ENCODE measurements at places on chromosomes 16 and 17.
A peak's percentile ranks its signal among the peaks of the same experiment; 100 is the strongest.

GRCh38 chr17:78399028-78399692 is 20.7 kb downstream of the PGS1 start:
- DNase-seq = no peak

DNA sequence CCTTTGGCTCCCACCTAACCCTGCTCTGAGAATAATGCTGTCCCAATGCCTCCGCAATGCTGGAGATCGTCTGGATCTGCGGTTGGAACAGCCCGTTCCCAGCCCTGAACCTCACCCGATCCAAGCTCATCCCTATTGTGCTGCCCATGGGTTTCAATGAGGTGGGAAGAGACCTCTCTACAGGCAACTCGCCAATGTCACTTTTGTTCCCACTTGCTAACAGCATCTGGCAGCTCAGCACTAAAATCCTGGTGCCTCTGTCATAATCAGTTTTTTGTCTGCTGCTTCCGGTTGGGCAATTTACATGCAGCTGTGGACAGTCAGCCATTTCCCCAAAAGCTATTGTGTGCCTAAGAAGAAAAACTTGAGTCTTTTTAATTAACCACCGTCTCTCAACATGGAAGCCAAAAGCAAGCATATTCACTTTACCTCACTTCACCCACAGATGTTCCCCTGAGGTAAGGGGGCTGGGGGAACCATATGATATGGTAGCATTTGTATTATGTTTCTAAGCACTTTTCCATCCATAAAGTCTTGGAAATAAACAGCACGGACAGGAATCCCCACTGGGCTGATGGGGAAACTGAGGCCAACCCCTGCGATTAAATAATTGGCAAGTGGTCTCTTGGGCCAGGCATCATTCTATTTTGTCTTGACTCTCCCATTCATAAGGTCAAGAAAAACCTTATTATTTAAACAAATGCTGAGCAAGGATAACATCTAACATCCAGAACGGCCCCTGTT is 159.2 kb upstream of the CDH5 start:
- no peak for DNase-seq

- DNase-seq = peak; percentile 67
These were observed 200.4 kb downstream of the AXIN2 start for GRCh38 chr17:65360961-65361552.

DNA sequence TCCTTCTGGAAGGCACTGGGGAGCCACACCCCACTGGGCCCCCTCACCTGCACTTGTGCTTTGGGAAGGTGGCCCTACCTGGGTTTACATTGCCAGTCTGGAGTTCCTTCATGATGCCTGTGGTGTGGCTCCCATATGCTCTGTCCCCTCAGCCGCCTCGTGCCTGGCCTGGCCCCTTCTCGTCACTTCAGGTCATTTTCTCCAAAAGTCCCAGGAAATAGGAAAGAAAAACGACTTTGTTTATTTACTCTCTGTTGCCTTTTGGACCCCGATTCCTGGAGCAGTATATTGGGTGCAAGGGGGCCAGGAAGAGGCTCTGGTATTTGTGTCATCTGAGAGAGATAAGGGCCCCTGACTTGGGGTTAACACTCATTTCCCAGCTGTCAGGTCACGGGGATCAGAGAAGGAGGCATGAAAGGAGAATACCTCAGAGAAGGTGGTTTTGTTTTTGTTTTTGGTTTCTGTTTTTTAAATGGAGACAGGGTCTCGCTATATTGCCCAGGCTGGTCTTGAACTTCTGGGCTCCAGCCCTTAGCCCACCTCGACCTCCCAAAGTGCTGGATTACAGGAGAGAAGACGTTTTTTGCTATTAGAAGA is 4.7 kb downstream of the SOCS3 start:
- DNase-seq = no peak

DNA sequence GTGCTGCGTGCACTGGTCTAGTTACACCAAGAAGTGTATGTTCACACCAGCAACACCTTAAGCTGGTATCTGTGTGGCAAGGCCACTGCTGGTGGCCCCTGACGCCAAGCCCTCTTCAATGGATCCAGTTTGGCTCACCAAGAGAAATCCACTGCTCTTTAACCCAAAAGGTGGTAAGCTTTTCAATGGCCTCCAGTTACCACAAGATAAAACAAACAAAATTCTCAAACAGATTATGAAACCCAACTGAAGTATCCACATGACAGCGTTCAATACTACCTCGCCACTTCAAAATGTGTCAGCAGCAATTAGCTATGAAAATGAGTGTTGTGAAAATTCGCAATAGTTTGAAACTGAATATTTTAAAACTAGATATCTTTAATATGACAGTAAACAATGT is 96.5 kb upstream of the AKTIP start:
- no peak for DNase-seq

DNA sequence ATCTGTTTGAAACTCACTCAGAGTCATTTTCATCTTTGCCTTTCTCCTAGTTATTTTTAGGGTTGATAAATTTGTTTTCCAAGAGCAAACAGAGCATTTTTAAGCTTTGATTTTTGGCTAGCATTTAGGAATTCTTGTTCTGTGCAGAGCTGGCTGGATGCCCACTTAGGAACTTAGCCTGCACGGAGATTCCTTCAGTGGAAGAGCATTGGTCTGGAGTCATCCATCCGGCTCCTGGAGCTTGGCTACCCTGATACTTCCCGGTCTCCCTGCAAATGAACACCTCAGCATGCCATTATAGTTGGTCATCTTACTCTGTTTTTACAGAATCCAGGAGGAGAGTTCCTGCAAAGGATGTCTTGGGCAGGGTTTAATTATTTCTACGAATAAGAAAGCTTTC is 57.1 kb downstream of the SPECC1 start:
- DNase-seq = no peak

GRCh38 chr16:25033852-25034251 is 18.7 kb upstream of the ARHGAP17 start:
- DNase-seq = no peak

DNA sequence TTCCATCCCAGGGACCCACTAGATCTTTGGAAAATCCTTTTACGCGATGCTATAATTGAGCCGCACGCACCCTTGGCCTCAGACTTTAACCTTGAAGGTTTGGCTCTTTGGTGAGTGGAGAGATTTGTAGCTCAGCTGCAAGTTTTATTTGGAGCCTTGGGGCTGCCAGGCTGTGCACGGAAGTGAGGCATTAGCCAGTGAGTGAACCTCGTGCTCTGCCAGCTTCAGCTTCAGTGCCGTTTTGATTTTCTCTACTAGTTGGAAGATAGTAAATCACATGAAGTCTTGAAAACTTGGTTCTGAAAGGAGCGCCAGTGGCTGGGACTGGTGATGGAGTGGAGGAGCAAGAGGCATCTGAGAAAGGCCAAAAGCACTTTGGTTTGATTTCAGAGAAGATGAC is 17.3 kb downstream of the CRHR1 start:
- no peak for DNase-seq

DNA sequence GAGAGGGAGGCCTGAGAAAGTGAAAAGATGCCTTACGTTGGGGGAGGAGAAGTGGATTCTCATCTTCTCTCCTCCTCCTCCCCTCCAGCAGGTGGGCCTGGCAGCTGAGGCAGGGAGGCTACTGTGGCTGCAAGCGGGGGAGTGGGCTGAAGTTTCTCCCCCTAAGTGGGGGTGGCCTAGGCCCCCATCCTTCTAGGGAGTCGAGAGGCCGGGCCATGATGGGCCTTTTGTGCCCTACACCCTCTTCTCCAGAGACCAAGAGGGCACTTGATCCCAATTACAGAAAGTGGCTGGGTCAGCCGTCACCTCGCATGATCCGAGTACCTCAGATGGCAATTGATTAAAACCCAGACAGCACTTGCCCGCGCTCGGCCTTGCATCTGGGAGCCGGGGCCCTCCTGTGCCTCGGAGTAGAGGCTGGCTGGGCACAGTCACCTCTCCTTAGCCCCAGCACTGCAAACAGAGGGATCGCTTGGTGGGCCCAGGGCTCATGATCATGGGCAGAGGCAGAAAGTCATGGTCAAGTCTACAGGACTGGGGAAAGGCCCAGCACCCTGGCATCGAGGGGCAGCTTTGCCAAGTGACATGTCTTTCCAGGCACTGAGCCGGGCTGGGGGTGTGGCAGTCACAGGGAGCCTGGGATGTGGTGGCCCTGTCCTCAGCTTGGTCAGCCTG is 78.3 kb downstream of the IRX5 start:
- DNase-seq = no peak

DNA sequence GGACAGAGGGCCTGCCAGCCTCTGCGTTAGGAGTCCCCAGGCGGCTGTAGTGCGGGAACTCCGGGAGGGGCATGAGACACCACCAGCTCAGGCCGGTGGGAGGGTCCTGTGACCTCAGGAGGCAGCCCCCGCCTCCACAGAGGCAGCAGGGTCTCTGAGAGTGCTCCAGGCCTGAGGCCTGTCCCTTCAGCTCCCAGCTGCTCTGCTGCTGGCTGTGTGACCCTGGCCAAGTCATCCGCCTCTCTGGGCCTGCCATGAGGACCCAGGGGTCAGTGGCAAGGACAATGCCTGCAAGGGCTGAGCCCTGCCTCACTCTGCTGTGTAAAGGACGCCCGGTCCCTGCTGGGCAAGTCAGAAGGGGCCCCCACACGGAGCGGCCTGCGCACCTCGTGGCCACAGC is 27.1 kb upstream of the ZFPM1 start:
- DNase-seq = no peak

DNA sequence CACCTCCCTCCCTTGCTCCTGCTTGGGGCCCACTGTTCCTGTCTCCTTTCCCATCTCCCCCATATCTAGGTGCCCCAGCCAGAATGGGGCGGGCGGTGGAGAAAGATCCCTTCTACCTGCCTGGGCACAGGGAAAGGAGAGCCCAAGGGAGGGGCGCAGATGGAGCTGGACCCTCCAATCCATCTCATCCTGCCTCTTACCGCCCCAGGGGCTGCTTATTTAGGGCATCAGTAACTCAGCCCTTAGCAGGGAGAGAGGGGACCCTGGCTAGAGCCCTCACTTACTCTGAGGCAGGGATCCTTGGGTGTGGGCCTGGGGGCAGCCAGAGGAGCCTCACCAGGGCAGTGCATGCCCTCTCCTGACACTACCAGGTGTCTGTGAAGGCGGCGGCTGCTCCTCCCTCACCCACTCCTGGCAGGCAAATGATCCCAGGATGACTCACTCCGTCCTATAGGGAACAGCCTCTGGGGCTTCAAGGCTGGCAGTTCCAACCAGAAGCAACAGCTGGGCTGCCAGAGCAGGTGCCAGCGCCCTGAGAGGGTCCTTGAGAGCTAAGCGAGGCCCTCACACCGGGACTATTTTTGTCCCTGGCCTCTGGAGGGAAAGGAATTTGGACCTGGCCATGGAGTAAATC is 16.3 kb upstream of the BCAR1 start:
- peak; percentile 79 for DNase-seq

Data from LoVo (cell line).